ENCODE measurements at places on chromosomes 16 and 17.

DNA sequence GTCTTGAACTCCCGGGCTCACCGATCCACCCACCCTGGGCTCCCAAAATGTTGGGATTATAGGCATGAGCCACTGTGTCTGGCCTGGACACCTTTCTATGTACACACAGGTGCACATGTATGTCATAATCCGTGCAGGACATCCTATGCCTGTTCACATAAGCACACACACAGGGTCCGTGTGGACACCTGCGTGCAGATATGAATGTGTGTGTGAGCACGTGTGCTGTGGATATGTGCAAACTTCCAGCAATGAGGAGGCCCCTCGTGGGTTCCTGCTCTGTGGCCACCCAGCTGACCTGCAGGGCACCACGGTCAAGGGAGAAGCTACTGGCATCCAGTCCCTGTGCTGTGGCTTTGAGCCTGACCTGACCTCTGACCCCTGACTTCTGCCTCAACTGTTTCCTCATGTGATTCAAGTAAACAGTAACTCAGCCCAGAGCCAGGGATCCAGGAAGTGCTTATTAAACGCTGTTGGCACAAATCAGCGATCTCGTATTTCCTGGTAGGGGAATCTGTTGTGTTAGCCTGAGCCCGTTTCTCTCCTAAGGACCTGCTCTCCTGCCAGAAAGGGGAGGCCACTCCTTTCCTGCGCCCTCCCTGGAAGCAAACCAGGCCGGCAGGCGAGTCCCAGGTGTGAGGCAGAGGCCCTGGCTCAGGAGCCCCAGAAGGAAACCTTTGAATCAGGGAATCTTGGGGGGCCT, 6.5 kb downstream of the CPNE7 start:
- no peak for DNase-seq

DNA sequence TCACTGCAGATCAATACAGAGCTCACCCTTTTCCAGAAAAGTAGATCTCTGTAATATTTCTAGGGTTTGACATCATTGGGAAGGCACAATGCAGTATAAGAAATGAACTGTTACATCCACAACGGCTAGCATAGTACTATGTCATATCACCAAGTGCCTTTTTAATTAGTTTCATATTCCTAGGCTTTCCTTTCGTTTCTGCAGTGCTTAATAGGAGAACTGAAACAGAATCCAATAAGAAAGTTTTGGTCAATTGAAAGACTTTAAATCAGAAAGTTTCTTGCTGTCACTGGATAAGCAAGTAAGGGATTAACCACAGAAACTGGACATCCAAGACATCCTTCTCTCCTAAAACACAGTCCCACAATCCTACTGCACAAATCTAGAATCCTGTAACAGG, 3.5 kb upstream of the RNF43 start:
- no peak for DNase-seq

- DNase-seq, result no peak
These were observed 22.3 kb downstream of the USP36 start for GRCh38 chr17:78818152-78818846.

- DNase-seq, result no peak
These were observed 7.4 kb upstream of the MEAK7 start for GRCh38 chr16:84511831-84512230.

GRCh38 chr17:42852351-42852750, 1.4 kb downstream of the AOC3 start:
- DNase-seq, result no peak

- peak; percentile 77 for DNase-seq
These were observed 9.8 kb downstream of the TMEM204 start for GRCh38 chr16:1543085-1543896.

DNA sequence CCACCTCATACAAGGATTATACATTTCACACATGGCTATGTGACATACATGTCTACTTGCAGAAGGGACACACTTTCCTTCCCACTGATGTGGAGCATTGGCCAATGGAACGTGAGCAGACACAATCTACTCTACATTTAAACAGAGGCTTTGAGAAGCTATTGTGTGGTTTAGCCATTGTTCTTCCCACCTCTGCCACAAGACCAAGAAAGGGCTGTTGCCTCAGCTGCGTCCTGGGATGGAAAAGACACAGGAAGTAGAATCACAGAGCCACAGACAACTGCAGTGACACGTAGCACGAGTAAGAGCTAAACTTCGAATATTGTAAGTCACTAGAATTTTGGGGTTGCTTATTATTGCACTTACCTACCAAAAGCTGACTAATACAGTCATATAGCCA, 33.3 kb downstream of the PRKCB start:
- no peak for DNase-seq

DNA sequence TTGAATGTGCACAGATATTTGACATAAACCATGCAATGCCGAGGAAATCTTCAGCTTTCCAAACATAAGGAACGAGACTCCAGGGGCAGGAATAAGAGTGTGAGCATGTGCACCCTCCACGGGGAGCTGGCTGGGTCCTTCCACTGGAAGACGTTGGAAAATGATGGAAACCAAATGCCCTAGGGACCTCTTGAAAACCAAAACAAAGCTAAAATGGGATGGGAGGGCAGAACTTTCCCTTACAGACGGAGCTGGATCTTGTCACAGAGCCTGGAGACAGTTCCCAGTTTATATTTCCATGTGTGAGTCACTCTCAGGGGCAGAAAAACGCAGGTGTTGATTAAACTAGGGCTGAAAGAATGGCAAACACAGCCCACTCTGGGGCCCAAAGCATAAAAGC, 34.4 kb upstream of the DNAH17 start:
- no peak for DNase-seq

- no peak for DNase-seq
These were observed 133.4 kb downstream of the MAP2K6 start for GRCh38 chr17:69547947-69548346.

DNA sequence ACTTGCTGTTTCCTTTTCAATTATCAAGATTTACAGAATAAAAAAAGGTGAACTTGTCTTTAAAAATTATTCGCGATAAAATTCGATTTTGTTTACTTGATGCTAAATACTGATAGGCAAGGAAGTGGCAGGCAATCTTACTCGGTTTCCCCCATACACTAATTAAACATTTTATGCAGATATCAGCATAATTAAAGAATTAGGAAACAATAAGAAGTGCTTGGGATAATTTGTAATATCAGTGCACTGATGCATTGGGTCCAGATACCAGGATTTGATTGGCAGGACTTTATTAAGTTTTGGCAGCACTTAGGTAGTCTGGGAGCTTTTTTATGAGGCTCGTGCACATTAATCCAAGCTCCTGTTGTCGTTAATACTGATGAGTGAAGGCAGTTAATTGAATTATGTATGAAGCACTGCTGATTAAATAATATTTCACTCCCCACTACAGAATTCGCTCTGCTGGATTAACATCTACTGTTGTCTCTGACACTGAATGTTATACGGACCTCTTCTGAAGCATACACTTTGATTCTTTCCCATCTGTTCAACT, 165.6 kb downstream of the CA10 start:
- no peak for DNase-seq

DNA sequence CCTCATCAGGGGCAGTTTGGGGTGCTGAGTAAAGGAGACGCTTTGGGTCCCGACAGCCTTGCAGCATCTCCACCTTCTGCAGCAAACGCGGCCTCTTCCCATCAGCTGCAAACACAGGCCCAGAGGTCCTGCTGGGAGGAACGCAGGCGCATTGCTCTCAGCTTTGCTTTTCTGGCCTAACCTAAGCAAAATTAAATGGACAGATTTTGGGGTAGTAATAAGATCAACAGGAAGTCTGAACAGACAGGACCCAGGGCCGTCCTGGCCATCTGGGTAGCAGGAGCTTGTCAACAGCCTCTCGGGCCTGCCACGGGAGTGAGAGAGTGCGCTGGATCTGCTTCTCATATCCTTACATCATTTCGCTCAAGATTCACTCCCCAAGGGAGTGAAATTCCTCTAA, 7.2 kb downstream of the NUBP1 start:
- DNase-seq, result no peak

DNA sequence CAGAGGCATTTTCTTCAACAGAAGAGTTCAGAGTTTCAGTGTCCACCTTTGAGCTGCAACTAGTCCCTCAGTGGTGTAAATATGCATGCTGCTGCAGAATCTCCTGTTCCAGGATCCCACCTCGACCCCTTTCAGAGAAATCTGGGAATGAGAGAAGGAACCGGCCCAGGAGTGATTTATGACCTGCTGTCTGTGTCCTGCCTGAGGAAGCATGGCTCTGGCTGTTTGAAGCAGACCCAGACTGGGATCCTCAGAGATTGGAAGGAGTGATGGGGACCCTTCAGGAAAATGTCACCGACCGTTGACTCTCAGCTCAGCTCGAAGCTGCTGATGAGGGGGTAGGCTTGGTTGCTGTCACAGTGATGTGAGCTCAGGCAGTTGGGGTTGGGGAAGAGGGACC, 8.4 kb upstream of the MAF start:
- no peak for DNase-seq

DNA sequence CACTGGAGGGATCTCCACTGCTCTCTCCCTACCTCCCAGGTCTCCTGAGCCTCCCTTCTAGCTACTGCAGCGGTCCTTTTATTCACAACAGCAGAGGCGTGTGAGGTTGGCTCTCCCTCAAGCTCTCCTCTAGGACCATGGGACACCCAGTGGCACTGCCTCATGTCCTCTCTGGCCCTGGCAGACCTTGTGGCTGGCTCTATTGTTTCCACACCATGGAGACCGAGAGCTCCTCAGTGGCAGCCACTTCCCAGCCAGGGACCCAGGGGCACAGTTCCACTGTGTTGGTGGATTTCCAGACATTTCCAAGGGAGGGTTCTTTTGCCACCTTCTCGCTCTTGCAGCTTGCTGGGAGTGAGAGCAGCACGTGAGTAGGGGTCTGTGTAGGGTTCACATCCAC, 204.9 kb downstream of the AXIN2 start:
- no peak for DNase-seq

DNA sequence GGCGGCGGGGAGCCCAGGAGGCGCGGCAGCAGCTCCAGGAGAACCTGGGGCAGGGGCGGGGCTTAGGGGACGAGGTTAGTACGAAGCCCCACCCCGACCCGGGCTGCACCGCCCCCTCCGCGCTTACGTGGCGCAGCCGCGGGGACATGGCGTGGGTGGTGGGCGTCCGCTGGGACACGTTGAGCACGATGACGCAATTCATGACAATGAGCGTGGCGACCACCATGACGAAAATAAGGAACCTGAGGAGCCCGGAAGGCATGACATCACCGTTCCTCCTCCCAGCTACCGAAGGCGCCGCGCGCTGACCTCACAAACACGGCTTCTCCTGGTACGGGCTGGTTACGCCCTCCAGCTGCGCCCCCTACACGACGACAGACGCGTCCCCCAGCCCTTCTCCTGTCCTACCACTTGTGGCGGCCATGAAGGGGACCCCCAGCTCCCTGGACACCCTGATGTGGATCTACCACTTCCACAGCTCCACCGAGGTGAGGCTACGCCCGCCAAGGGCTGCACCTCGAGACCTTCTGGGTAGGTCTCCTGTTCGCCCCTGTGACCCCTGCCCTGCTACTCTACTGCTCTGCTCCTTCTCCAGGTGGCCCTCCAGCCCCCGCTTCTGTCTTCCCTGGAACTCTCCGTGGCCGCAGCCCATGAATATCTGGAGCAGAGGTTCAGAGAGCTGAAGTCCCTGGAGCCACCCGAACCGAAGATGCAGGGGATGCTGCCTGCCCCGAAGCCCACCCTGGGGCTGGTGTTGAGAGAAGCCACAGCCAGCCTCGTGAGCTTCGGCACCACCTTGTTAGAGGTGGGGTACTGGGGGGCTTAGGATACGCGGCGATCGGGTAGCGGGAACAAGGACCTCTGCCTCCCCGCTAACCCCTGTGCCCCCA, at the start of gene C17orf107:
Gene C17orf107 (plus strand): TSS at position 196 of the 890 bp plus-strand sequence. CDS start 227 bp downstream, at position 423.
- DNase-seq, result peak; percentile 93

Data from GM13976 (cell line).